Activated T-cell treated with anti-CD3 and anti-CD28 coated beads for 1 hour (primary cell): ENCODE measurements at places on chromosomes 4 and X.

DNA sequence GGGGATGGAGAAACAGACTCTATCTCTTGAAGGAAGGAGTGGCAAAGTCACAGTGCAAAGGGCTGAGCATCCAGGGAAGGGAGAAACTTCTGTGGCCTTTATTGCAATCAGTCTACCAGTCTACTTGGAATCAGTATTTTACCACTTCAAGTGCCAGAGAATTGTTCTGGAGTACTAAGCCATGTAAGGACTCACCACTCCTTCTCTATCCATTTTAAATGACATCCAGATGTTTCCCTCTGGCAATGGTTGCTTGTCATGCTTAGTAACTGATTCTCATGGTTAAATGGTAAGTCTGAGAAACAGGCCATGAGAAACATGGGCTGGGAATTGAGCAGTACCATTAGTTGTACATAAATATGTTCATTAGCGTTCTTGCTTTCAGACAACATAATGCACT, 21.1 kb upstream of the SMIM10 start:
- no peak for DNase-seq

DNA sequence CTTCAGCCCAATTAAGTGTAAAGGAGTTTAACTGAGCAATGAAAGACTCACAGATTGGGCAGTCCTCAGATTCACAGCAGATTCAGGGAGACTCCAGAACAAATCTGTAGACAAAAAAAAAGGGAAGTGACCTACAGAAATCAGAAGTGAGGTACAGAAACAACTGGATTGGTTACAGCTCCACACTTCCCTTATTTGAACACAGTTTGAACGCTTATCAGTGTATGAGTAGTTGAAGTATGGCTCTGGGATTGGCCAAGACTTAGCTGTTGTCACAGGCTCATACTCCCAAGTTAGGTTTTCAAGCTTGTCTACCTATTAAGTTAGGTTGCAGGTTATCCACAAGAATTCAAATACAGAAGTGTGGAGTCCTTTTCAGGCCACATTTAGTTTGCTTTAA, 112.4 kb upstream of the ELOVL6 start:
- DNase-seq, result no peak

DNA sequence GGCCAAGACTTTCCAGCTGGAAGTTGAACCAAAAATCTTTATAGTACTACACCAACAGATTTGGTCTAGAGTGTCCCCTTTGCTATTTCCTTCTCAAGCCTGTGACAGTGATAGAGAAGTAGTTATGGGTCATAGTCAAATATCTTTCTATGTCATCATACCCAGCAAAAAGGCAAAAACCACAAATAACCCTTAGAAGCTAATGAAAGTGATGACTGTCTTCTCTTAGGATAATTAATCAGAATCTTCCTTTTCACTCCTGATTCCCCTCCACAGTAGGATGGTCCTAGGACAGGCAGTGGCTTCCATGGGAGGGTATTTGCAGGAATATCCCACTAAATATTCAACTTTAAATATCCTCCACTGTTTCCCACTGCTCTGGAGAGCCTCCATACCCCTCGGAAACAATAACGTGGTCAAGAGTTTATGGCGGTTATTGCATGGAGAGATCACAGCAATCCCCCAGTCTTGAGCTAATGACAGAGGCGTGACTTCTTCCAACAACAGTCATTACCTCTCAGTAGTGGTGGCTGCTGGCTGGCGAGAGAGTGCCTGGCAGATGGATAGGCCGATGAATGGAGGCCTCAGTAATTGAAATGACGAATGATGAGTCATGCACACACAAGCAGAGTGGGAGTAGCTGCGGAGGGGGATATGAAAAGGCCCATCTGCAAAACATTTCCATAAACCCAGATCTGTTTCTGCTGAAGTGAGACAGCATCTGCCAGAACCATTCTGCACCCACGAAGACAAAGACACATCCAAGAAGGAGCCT, 154.9 kb downstream of the STK32B start:
- no peak for DNase-seq

- DNase-seq, result no peak
Observed at GRCh38 chrX:118126286-118126685, 9.7 kb upstream of the KLHL13 start.

DNA sequence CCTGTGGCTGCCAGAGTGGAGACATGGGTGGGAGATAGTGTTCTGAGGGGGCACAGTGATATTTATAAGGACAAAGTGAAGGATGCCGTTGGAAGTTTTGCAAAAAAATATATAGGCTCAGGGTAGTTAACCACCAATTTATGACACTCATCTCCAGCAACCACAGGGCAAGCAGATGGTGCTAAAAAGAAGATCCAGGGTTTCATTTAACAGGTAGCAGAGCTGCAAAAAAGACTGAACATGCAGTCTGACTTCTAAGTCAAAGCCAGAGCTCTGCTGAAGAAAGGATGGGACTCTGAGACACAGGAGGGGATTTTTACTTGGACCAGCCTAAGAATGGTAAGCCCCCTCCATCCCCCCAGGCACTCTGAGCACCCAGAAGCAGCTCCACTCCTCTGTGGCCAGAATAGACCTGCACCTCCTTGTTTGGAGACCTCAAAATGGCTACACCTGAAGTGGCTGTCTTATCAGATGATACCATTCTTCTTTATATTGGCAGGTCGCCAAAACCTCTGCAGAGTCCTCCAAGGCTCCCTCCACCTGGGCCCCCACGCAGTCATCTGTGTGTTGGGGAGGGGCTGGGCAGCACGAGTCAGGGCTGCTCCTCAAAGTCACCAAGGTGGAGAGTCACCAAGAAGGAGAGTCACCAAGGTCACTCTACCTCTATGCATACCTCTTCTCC, 161.4 kb upstream of the FAM9B start:
- DNase-seq, result no peak

DNA sequence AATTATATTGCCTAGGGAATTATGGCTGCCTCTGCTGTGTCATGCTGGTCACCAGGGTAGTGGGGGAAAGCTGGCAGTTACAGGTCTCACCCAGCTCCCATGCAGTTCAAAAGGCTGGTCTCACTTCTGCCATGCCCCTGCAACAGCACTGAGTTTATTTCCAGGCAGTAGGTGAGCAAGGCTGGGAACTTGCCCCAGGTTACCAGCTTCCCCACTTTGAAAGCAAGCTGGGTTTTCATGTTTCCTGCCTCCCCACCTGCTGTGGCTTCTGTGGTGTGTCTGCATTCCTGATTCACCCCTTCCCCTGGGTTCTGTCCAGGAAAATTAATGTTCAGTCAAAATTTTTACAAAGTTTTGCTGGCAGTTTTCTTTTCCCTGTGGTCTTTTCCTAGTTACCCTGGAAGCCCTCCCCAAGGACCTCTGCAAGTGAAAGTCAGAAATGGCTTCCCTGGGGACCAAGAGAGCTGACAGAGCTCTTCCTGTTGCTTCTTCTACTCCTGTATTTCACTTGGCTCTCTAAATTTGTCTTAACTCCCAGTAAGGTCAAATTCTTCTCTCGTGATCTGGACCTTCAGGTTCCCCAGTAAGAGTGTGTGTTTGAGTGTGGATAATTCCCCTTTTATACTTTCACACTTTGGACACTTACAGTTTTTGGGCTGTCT, 58.5 kb upstream of the AGTR2 start:
- no peak for DNase-seq

- DNase-seq, result no peak
Observed at GRCh38 chrX:36961590-36961989, 46.6 kb upstream of the FAM47C start.

DNA sequence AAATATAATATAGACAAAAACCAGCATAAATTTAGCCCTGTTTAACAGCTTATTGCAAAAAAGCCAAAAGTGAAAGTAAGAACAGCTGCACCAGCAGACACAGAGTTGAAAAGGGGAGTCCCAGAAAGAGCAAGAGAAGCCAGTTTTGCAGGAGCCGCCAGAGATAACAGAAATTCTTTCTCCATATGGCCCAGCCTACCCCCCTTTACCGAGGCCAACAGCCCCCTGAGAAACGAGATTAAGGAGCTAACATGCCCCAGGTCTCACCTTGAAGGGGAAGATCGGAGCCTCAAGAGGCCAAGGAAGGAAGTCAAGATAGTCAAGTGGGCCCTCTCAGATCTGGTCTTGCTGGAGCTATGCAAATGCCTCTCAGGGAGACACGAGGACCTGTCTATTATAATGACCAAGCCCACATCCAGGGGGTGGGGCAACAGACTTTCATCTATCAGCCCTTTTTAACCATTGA, 4.8 kb downstream of the ACOX3 start:
- DNase-seq, result peak; percentile 3
